ENCODE measurements at places on chromosomes 5 and 9.

GRCh38 chr5:56732121-56732520, 83.2 kb upstream of the MAP3K1 start:
- no peak for DNase-seq

DNA sequence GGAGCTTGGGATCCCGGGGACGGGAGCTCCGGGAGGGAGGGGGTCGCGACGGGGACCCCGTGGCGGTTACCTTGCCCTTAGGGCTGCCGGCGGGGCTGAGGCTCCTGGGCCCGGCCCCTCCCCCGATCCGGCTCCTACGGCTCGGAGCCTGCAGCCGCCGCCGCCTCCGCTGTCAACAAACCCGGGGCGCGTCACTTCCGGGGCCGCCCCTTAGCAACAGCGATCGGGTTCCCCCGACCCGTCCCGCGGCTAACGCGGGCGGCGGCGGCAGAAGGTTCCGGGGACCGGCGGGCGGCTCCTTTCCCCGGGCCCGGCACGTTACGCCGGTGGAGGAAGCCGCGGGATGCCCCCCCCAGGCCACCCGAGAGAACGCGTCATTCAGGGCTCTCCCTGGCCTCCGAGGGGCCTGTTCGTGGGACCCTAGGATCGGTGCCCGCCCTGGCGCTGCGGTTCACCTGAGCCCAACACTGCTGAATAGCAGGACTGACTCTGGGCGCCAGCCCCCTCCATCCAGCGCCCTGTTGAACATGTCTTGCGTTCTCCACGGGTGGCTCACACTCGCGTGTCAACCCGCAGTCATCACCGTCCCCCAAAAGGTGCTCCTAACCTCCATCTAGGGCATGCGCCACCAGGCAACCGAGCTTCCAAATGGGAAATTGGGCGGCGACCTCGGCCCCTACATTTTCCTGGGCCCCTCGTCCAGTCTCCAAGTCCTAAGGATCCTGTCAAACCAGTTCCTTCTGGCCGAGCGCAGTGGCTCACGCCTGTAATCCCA, at the start of gene ZER1:
TSS of gene ZER1 (minus strand) at position 183 of the 775 bp plus-strand sequence. CDS start 16,362 bp downstream, outside the sequence.
- peak; percentile 96 for DNase-seq

DNA sequence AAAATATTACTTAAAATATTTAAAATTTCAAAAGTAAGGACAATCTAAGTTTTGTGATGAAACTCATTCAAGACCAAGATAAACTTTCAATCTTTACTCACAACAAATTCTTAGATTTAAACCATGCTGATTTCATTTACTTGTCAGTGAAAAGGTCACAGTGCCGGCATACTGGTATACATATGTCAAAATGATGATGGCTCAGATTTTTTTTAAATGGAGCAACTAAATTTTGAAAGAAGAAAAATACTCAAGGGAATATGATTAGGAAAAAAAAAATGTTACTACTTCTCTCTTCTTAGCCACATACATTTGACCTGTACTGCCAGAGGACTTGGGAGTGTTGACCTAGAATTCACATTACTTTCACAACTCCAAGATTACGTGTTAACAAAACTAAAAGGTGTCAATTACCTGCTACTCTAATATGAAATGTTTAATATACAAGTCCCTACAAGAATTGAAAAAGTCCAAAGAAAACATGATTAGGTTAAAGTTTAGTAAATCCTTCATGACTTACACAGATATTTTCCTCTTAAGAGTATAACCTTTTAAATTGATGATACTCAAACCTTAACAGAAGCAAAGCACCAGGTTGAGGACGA, 4.6 kb downstream of the EFNA5 start:
- DNase-seq, result no peak

DNA sequence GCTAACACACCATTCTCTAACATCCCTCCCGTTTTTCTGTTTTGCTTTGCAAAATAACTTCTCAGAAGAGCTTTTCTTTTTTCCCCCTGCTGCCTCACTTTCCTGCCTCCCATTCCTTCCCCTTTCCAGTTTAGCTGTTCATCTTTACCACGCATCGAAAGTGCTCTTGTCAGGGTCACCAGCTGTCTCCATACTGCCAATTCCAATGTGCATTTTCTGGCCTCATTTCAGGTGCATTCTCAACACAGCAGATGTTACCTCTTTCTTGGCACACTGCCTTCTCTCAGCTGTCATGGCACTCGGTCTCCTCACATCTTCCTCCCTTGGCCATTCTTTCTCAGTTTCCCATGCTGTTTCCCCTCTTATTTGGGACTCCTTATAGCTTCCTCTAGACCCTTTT, 9.5 kb downstream of the ARSK start:
- DNase-seq, result no peak

DNA sequence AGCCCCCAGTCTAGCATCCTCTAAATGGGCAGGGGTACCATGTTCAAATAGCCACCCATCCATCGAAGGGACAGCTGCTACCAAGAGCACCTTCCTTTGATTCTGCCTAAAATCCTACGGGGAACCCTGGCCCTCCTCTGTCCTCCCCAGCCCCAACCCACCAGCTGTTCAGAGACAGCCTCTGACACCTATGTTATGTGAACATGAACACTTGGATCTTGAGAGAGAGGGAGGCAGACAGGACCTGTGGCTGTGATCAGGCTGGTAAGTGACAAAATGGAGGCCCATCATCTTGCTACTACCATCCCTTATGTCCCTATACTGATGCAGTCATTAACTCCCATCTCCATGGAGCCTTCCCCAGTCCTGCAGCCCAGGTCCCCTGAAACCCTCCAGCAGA, 8.2 kb downstream of the SLC23A1 start:
- DNase-seq, result no peak

GRCh38 chr5:13212886-13213285, 731.6 kb downstream of the DNAH5 start:
- no peak for DNase-seq

DNA sequence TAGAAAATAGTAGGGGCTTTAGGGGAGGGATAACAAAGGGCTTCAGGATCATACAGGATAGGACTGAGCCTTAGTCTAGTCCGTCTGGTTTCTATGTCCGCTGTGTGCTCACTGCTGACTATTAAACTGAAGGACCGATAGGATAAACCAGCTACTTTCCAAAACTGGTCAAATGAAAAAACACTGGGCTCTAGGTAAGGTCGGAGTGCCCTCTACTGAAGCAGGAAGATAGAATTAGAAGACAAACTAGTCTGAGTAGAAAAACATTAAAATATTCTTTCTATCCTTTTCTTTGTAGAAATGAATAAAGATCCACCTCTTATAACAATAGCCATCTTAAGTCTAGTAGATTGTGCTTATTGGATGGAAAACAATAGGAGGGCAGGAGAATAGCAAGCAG, 133.6 kb downstream of the CEMIP2 start:
- DNase-seq, result no peak

DNA sequence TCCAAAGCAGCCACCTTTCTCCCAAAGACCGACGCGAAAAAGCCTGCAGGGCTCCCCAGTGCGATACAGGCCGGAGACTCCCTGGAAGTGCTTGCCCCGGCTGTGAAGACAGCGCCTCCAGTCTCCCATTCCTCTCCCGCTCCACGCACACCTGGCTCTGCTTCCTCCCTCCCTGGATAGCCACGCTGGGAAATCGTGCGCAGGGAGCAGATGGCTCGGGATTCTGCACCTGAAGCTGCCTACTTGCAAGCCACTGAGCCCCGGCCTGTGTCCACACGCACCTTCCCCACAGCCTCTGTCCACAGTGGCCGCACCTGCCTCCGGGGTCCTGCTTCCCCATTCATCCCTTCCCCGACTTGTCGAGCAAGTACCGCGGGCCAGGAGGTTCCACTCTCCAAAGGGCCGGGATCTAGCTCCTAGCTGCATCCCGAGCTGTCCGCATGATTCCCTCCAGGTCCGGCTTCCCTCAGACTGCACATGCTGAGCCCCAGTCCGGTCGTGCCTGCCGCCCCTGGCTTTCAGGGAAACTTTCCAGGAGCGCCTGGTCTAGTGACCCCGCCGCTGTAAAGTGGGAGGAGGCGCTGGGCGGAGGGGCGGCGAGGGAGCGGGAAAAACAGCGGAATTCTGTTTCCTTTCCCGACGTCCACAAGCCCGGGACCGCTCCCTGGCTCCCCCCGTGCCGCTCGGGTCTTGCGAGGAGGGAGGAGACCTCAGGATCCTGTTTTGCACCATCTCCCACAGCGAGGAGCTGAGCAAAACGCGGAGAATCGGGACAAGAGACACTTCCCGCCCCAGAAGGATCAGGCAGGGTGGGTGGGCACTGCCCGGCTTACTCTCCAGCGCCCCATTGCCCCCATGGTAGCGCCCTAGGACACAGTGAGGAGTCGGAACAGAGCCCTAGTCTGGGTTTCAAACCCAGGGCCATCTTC, 2.0 kb downstream of the SEMA6A start:
- DNase-seq, result peak; percentile 2

- no peak for DNase-seq
These were observed 123.0 kb downstream of the EGFLAM start for GRCh38 chr5:38381361-38381760.

- peak; percentile 13 for DNase-seq
These were observed 97.7 kb downstream of the AK8 start for GRCh38 chr9:132780230-132781007.

GRCh38 chr5:94941122-94941755, 322.8 kb downstream of the SLF1 start:
- no peak for DNase-seq

DNA sequence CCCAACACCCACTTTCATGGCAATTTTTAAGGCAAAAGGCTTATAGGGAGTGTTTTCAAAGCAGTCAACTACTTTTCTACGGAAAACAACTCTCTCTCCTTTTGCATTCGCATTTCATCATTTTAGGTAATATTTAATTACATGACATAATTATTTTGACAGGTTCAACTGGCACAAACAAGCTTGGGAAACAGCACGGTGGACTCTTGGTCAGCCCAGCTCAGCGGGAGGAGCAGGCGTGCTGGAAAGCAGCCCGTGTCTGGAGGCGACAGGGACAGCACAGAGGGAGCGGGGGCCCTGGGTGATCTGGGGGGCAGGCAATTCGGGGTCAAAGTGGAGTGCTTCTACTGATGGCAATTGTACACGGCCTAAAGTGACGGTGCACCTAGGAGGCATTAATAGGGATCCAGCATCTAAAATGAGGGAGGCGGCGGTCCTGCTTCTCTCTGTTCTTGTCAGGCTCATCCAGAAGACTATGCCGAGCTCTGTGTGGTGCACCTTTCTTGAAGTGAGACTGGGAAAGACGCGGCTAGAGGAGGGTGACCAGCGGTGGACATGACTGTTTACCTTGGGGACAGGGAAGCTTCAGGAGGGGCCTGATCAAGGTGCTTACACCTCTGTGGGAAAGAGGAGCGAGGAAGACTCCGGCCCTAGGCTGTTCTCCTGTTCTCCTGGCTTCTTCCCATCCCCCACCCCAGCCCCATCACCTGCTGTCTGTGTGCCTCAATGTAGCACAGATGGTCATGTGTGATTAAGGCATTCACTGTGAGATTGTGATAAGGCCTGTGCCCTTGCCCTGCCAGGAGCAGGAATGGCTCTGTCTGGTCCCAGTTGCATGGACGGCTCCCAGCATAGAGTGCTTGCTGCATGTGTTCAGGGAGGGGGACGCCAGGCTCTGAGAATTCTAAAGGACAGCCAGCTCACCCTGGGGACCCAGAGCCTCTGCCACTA, 3.4 kb downstream of the MYMK start:
- peak; percentile 59 for DNase-seq

GRCh38 chr5:10364186-10364689, 10.7 kb downstream of the MARCHF6 start:
- DNase-seq, result peak; percentile 83

DNA sequence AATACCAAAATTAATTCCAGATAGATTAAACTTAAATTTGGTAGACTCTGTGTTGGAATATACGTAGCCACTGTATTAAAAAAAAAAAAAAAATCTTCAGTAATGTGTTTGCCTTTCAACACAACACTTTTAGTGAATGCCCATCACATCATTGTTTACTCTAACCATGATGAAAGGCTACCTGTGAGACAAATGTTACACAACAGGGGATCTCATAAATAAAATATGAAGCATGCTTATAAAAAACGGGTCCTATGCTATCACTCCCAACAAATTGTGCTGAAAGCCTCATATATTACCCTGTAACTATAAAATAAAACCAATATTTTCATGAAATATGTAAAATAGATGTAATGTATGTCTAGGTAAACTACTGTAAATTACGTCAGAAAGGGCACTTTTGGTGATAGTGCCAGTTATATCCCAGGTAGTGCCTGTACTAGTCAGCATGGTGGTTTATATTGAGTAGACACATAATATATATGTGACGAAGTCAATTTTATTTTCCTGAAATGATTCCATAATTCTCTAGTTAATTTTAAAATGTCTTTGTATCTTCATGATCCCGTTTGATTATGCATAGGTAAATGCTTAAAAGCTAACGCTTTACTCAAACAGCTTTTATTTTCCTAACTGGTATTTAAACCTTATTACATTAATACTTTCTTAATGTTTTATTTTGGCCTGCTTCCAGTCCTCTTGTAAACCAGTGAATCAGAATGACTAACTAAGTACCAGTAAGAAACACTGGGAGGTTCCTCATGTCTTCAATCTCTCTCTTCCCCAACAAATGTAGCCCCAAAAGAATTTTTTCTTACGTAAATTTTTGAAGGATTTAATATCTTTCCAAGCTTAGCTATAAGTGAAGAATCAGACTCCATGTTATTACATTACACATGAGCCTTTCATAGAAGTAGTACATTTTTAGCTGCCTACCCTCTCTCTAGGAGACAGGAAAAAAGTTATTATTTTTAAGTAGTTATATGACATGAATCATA, 420.3 kb downstream of the GABRG2 start:
- DNase-seq, result no peak

GRCh38 chr5:142425286-142426065, 100.7 kb upstream of the SPRY4 start:
- no peak for DNase-seq

DNA sequence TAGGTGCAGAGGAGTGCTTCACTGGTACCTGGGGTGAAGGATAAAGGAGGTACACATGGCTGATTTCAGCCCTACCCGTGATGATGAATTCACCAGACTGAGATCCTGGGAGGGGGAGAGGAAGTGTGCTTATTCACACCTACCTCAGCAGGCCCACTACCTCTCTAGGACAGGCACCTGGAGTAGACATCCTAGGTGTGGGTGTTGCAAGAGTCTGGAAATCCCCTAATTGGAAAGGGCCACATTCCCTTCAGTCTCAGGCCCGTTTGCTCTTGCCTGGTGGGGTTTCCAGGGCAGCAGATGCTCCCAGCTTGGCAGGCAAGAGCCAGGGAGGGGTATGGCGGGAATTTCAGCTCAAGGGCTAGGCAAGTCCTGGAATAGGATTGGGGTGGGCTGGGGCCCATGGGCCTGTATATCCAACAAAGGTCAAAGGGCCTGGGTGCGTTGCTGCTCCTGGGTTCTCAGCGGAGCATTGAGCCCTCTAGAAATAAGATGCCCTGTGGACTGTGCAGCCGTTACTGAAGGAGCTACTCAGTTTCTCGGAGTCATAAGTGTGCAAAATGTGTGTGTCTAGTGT, 5.8 kb upstream of the CCL21 start:
- DNase-seq, result no peak
